ENCODE measurements at places on chromosomes 13 and 19.
A peak's percentile ranks its signal among the peaks of the same experiment; 100 is the strongest.

DNA sequence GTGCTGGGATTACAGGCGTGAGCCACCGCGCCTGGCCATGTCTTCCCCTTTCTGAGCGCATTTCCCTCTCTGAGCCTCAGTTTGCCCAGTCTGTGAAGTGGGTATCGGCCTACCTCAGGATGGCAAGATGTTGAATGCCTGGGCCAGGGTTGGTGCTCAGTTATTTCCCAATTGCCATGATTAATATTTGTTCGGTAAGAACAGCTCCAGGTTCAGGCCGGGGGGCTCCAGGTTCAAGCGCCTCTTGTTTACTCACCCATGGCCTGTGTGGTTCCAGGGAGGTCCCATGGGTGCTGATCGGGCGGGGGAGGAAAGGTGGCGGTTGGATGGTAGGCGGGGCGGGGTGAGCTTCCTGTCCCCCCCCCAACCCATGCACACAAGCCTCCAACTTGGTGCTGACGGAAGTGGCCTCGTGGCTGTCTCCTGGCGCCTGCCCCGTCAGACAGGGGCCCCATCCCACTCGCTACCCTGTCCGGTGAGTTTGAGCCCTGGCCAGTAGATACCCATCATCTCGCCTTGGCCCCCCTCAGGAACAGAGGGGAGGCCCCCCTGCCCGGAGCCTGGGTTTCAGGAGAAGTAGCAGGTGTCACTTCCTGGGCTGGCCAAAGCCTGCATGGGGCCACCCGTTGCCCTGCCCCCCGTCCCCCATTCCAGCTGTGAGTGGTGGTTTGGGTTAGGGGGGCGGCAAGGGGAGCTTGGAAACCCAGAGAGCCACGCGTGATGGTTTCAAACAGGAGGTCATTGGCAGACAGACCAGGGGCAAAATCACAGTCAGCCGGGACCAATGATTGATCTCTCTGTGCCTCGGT is at the start of gene FCHO1:
FCHO1 (plus strand) TSS at position 375 of the 809 bp plus-strand sequence. CDS start 3,688 bp downstream, outside the sequence.
- peak; percentile 86 for DNase-seq

DNA sequence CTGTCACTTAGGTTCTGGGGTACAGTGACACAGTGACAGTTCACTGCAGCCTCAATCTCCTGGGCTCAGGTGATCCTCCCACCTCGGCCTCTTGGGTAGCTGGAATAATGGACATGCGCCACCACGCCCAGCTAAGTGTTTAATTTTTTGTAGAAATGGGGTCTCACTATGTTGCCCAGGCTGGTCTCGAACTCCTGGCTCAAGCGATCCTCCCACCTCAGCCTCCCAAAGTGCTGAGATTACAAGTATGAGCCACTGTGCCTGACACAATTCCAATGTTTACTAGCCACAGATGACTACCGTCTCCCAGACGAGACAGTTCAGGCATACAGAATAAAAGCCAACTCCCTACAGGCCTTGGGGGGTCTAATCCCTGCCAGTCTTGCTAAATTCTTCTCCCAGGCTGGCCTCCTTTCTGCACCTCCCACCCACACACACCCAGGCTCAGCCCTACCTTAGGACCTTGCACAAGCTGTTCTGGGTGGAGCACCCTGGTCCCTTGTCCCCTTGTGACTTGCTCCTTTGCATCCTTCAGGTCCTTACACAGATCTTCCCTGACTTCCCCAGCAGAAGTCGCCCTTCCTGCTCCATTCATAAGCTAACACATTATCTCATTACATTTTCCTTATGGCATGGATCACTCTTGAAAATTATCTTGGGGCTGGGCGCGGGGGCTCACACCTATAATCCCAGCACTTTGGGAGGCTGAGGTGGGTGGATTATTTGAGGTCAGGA is 106.4 kb downstream of the INSR start:
- DNase-seq, result no peak

DNA sequence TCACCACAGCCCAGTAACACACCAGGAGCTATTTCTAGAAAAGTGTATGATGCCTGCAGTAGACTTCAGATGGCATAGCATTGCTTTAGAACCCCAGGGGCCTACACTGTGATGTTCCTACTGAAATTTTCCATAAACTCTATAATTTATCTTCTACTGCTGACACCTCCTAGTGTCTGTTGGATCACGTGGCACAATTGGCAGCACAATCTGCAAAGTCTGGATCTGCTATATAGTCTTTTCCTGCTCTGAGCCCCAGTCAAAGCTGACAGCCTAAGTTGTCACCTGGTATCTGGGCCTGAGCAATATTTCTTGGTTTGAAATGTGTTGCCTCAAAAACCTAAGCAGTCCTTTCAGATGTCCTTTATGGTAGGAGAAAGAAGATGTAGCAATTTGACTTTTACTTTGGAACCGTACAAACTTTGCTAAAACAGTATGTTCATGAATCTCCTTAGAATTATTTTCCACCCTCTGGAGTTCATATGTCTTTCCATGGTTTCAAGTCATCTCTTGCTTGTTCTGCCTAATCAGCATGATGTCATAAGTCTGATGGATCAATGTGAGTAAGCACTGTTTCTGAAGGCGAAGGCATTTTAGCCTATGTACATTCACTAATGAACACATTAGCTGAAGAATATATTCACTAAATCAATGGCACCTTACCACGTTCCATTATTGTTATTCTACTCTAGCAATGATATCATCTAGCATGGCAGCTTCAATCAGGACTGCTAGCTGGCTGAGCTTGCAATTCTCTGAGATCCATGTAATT is 536.5 kb upstream of the NBEA start:
- no peak for DNase-seq

- DNase-seq, result no peak
Observed at GRCh38 chr13:51588406-51588949, 4.2 kb downstream of the WDFY2 start.

GRCh38 chr19:1223018-1223855 is 14.6 kb downstream of the CBARP start:
- DNase-seq, result peak; percentile 31

GRCh38 chr13:26839682-26840081 is 79.1 kb upstream of the GPR12 start:
- DNase-seq, result no peak

- no peak for DNase-seq
Observed at GRCh38 chr13:32733690-32734089, 147.4 kb downstream of the PDS5B start.

GRCh38 chr19:42292963-42293362 is 9.0 kb upstream of the PRR19 start:
- DNase-seq, result no peak

DNA sequence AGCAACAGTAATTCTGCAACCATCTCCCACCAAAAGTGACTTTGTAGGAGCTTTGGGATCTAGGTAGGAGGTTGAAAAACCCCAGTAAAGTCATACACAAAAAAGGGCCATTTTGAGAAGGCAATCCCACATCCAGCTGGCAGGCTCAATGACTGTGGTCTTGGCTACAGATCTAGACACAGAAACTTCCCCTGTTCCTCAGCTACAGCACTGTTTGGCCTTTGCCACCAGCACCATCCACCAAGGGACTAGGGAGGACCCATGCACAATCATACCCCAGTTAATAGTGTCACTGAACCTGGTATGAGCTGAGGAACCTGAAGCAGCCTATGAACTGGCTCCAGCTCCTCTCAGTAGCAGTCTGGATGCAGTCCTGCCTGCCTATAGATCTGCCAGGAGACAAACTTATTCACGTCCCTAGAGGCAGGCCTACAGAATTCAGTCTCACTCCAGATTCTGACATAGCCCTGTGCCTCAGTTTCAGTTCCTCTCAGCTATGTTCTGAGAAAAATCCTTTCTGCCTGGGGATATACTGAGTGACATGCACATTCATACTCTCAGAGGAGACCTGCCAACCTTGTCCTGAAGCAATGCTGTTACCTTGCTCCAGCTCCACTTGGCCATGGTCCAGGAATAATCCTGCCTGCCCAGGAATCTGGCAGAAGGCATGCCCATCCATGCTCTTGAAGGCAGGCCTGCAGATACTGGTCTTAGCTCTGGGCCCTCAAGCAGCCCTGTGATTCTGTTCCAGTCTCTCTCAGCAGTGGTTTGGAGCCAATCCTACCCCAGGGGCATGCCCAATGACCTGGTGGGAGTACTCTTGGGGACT is 2048.3 kb upstream of the PCDH20 start:
- DNase-seq, result no peak

DNA sequence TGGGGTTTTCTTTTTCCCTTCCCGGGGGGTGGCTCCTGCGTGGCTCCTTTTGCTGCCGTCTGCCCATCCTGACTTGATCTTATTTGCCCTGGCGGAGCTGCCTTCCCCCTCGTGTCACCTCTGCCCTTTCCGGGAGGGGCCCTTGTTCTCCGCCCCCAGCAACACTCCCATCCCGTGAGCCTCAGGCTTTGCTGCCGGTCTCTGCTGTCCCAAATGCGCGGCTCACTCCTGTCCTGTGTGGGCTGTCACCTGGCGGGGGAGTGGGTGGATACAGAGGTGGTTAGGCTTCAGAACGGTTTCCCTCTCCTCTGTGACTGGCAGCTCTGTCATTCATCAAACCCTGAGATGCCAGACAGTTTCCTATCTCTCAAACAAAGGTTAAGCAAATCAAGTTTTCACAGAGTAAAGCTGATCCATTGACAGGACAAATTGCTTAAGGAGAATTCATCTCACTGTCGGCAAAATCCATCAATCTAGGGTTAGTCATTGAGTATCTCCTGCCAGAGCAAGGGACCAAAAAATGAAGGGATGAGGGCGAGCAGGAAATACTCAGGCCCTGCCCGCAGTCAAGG is 84.0 kb downstream of the ANKRD10 start:
- DNase-seq, result no peak

GRCh38 chr13:39910833-39911232 is 255.4 kb downstream of the COG6 start:
- no peak for DNase-seq

DNA sequence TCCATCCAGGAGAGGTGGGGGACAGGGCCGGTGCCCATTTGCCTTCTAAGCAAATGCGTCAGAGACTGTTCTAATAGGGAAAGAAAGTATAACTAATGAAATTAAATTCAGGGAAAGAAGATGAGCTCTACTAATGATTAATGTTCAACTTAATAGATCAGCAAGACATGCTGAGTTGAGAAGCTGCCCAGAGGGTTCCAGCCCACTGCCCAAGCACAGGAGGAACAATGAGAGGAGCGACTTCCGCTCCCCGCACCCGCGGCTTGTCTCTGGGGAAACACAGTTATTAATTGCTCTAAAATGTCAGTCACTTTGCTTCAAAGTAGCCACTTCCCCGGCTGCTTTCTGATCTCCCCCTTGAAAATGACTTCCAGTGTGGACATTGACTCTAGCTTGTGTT is 331.3 kb downstream of the UQCRFS1 start:
- DNase-seq, result no peak

DNA sequence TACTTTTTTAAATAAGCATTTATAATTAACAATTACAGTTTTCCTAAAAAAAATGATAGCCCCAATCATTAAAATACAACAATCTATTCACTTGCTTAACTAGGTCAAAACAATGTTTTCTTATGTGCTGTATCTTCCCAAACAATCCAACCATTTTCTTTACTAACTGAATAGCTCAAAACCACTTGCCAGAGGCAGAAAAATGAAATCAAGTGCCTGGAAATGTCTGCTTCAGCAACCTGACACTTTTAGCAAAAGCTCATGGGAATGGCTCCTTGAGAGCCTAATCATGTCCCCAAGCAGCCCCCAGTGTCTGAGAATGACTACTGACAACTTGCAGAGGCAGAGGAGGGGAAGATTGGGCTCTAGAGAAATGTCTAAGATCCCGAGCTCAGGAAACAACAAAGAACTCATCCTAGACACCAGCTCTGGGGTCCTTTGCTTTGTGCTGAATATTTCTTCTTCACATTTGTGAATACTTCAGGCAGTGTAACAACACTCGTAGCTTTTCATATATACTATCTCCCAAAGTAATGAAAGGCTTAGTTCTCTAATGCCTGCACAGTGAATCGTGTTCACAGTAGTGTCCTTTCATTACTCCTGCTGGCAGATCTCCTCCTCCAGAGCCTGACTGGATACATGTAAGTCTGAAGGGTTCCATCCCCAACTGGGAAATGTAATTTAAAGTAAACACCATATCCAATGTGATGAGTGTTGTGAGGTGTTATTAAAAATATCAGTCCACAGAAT is 280.0 kb downstream of the LHFPL6 start:
- no peak for DNase-seq

GRCh38 chr13:29943686-29944085 is 93.3 kb upstream of the UBL3 start:
- DNase-seq, result no peak

DNA sequence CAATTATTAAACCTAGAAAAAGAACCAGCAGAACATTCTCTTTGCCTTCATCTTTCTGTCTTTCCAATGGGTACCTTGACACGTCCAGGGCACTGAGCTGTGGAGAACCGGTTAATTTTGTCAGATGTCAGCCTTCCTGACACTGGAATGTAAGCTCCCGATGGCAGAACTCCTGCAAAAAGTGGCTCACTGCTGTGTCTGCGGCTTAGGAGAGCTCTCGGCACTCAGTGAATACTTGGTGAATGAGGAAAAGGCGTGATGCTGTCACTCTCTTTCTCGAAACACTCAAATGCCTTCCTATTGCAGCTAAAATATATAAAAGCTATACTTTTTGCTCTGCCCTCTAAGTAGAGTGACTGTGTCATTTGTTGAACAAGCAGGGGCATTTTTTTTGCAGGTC is 17.6 kb downstream of the CEBPA start:
- no peak for DNase-seq

GRCh38 chr19:57786286-57786685 is 16.8 kb downstream of the ZNF586 start:
- DNase-seq, result no peak

DNA sequence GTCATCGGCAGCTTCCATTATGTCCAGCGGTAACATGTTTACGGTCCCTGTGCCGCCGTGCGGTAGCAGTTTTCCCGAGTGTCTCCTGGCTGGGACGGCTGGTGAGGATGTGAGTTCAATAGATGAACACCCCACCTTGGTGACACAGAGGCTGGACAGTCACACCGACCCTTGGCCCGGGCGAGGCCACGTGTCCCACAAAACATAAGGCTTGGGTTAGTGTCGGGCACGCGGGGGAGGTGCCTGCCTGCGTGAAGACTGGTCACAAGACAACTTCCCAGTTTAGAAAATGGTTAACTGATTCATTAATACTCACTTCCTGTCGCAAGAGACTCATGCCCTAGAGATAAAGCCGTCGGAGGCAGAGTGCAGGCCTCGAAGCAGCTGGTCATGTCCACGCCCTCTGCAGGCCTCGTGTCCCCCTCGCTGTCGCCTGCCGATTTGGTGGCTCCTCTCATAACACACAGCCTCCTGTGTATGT is 17.2 kb downstream of the RASA3 start:
- DNase-seq, result peak; percentile 60

DNA sequence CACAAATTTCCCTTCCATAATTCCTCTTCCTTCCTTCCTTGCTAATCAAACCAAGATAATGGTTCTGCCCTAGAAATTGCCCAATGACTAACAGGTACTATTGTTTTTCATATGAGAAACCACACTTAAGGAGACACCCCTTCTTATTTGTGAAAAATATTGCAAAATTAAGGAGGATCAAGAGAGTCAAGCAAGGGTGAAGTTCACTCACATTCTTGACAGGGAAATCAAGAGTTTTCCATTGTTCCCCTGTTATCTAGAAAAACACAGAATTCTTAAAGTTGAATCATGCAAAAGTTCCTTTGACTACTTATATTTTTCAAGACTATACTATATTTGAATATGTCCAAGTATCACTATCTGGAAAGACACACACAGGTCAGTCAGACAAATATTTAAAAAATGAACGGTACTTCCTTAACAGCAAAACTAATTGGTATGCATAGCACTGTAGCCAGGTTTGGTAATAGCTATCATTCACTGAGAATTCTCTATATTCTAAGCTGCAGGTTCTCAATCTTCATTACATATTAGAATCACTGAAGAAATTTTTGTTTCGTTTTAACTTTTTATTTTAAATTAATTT is 897.2 kb downstream of the DIAPH3 start:
- DNase-seq, result no peak
